Memory B cell (primary cell): ENCODE measurements at places on chromosomes 1 and 21.
A peak's percentile ranks its signal among the peaks of the same experiment; 100 is the strongest.

DNA sequence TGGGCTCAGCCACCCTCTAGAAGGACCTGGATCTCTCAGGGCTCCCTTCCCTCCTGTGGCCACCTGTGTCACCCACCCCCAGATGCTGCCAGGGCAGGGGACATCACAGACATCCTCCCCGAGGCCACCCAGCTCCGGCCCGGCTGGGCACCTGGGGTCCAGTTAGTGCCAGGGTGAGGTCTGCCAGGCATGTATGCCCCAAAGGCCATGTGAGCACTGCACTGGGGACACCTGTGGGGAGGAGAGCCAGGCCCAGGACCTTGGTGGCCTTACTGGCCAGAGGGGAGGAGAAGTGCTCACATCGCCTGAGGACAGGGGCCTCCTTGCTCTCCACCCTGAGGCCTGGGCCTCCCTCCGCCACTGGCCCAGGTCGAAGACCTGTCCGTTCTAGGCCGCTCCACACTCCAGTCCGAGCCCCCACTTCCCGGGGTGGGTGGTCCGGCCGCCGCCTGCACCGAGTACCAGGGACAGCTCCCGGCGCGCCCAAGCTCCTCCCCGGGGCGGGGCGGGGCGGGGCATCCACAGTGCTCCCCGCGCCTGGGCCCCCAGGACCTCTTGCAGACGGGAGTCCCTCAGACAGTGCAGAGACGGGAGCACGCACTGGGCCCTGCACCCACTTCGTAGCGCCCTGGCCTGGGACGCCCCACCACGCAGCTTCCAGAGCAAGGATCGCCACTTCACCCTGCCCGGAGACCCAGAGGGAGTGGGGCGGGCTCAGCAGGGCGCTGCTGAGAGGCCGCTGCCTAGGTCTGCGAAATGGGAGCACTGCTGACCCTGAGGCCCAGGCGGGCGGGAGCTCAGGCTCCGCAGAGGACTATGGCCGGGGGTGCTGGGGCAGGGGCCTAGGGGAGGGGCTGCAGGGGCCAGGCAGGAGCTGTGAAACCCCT lies 34.3 kb upstream of the CCDC27 start:
- peaks cover 11% of the 10 kb centered on the region for H3K27me3 ChIP-seq
- no peak overlapping the region for H3K4me3 ChIP-seq
- H3K27ac ChIP-seq = no peak overlapping the region
- H3K36me3 ChIP-seq = no peaks in the 10 kb centered on the region
- H3K4me1 ChIP-seq = peaks cover 2% of the 10 kb centered on the region

DNA sequence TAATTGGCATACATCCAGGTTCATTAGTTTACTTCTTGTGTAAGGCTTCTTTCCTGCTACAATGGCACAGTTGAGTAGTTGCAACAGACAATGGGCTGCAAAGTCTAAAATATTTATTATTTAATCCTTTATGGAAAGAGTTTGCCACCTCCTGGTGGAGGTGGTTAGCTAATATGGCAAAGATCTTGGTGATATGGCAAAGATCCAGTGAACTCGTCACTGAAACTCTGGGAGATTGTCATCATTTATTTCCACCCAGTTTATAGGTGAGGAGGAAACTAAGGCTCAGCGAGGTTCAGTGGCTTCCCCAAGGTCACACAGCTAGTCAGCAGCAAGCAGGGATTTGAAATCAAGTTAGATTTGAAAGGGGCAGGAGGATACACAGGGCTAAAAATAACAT lies 16.1 kb upstream of the IFFO2 start:
- no peaks in the 10 kb centered on the region for H3K36me3 ChIP-seq
- no peak overlapping the region for H3K27ac ChIP-seq
- H3K27me3 ChIP-seq = peaks cover 17% of the 10 kb centered on the region
- H3K4me3 ChIP-seq = no peak overlapping the region

DNA sequence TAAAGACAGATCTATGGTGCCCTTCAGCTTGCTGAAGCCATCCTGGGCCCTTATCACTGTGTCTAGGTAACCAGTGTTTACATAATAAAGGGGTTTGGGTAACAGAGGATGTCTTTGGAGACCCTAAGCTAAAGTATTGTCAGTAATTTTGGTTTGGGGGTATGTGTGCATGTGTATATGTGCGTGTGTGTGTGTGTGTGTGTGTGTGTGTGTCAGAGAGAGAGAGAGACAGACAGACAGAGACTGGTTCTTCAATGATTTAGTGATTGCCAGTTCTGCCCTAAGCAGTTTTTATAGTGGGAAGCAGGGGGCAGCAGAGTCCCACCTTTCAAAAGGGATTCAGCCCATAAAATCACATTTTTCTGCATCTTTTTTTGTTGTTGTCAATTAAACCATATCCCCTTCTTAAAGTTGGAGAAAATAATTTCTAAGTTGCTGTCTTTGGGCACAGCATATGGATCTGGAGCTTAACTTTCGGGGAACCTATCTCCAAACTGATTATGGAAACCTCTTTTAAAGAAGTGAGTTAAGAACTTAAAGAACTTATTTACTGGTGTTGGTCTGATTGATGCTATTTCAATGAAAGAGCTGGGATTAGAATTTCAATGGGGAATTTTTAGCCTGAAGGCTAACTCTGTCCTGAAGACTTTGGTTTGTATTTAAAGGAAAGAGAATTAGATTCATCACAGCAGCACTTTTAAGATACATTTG lies 51.1 kb downstream of the ZNF326 start:
- H3K4me3 ChIP-seq = no peak overlapping the region
- peaks cover 4% of the 10 kb centered on the region for H3K27me3 ChIP-seq
- no peaks in the 10 kb centered on the region for H3K36me3 ChIP-seq
- DNase-seq = no peak
- H3K4me1 ChIP-seq = peaks cover 2% of the 10 kb centered on the region

DNA sequence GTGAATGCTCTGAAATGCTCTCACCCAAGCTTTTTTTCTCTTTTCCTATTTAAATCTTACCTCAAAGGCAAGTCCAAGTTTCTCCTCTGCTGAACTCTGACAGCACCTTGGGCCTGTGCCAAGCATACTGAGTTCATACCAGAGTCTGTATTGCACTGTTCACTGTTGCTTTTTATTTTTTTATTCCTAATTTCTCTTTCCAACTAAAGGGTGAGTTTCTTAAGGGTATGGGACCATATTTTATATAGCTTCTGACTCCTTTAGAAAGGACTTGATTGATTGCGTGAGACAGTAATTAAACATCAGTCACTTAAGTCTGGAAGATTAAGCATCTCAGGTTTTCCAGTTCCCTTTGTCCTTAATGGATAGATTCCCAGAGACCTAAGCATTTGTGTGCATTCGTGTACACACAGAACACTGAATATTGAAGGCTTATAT lies 69.9 kb downstream of the CACHD1 start:
- H3K4me3 ChIP-seq = no peak overlapping the region
- no peak for DNase-seq
- H3K27ac ChIP-seq = no peak overlapping the region
- peaks cover 4% of the 10 kb centered on the region for H3K27me3 ChIP-seq
- no peaks in the 10 kb centered on the region for H3K36me3 ChIP-seq
- no peaks in the 10 kb centered on the region for H3K4me1 ChIP-seq

GRCh38 chr1:185408700-185409270 lies 91.7 kb upstream of the IVNS1ABP start:
- peaks cover 2% of the 10 kb centered on the region for H3K36me3 ChIP-seq
- peaks cover 2% of the 10 kb centered on the region for H3K27me3 ChIP-seq
- no peak for DNase-seq
- peaks cover 26% of the 10 kb centered on the region for H3K4me1 ChIP-seq
- H3K4me3 ChIP-seq = peak overlapping the region; percentile 69

GRCh38 chr1:6171548-6172124 lies 8.5 kb downstream of the CHD5 start:
- no peaks in the 10 kb centered on the region for H3K4me1 ChIP-seq
- peaks cover 8% of the 10 kb centered on the region for H3K27me3 ChIP-seq
- no peak for DNase-seq

DNA sequence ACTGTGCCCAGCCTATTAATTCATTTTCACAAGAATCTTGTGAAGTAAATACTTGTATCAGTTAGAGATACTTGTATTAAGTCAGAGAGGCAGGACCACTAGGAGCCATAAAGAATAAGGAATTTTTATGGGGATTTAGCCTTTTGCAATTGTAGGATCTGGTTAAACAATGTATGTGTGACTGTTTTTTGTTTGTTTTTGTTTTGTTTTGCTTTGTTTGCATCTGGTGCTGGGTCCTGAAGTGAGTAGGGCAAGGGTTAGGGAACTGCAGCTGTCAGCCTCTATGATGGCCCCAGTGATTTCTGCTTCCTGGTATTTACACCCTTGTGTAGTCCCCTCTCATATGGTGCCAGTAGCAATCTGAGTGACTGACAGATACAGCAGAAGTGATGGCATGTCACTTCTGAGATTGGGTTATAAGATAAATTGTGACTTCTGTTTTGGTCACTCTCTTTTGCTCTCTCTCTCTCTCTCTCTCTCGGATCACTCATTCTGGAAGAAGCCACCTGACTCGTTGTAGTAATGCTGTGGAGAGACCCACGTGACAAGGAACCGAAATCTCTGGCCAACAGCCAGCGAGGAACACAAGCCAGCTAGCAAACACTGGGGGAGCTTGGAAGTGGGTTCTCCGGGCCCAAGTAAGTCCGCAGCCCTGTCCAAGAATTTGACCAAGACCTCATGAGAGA lies 96.2 kb upstream of the MARK1 start:
- DNase-seq = no peak
- no peak overlapping the region for H3K27ac ChIP-seq
- no peaks in the 10 kb centered on the region for H3K36me3 ChIP-seq
- H3K27me3 ChIP-seq = peaks cover 11% of the 10 kb centered on the region

DNA sequence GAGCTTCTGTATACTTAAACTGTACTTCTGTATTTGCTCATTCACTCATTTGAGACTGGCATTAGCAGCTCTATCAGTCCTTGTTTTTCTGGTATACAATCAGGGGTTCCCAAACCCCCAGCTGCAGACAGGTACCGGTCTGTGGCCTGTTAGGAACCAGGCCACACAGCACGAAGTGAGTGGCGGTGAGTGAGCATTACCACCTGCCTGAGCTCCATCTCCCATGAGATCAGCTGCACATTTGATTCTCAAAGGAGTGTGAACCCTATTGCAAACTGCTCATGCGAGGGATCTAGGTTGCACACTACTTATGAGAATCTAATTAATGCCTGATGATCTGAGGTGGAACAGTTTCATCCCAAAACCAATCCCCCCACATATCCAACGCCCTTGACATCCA lies 18.2 kb upstream of the NUF2 start:
- H3K27me3 ChIP-seq = no peaks in the 10 kb centered on the region
- no peak overlapping the region for H3K4me3 ChIP-seq
- no peaks in the 10 kb centered on the region for H3K4me1 ChIP-seq
- no peak for DNase-seq
- peaks cover 34% of the 10 kb centered on the region for H3K36me3 ChIP-seq
- no peak overlapping the region for H3K27ac ChIP-seq

- peaks cover 10% of the 10 kb centered on the region for H3K27me3 ChIP-seq
- no peaks in the 10 kb centered on the region for H3K36me3 ChIP-seq
- H3K4me1 ChIP-seq = peaks cover 2% of the 10 kb centered on the region
- H3K27ac ChIP-seq = no peak overlapping the region
- H3K4me3 ChIP-seq = no peak overlapping the region
- no peak for DNase-seq
These were observed 30.9 kb downstream of the PDE9A start for GRCh38 chr21:42684109-42684916.

GRCh38 chr1:15949453-15950245 lies 26.3 kb downstream of the ZBTB17 start:
- H3K36me3 ChIP-seq = peaks cover 10% of the 10 kb centered on the region
- peak overlapping the region; percentile 77 for H3K4me3 ChIP-seq
- peaks cover 62% of the 10 kb centered on the region for H3K4me1 ChIP-seq
- H3K27me3 ChIP-seq = no peaks in the 10 kb centered on the region
- DNase-seq = peak; percentile 84

- DNase-seq = no peak
- no peaks in the 10 kb centered on the region for H3K4me1 ChIP-seq
- H3K36me3 ChIP-seq = peaks cover 5% of the 10 kb centered on the region
- no peaks in the 10 kb centered on the region for H3K27me3 ChIP-seq
These were observed 804.6 kb upstream of the ADGRL4 start for GRCh38 chr1:79811173-79811572.

GRCh38 chr1:46761740-46762139 lies 37.1 kb upstream of the CYP4B1 start:
- no peaks in the 10 kb centered on the region for H3K36me3 ChIP-seq
- no peaks in the 10 kb centered on the region for H3K4me1 ChIP-seq
- no peak for DNase-seq
- H3K27me3 ChIP-seq = peaks cover 18% of the 10 kb centered on the region

DNA sequence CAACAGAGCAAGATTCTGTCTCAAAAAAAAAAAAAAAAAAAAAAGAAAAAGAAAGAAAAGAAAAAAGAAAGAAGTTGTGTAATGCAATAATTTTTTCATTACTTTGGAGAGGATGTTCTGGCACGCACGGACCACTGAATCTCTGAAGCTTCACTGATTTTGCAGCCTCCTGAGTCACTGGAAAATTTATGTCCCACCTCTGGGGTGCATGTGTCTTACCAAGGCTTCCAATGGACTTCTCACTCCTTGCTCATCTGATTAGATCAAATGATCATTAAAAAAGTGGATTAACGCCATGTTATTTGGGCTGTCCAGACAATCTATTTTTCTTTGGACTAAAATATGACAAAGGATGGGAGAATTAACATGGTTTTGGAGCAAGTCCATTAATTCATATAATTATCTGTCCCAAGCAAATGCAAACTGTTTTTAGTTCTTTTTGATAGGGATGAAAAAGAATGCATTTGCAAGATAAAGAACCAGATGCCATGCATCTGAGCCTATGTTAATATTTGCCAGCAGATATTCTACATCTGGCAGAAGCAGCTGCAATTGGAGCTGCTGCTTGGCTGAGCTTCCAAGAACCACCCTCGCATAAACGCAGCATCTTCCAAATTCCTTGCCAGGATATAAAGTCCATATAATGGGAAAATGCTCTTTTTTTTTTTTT lies 10.1 kb upstream of the MAP1LC3C start:
- H3K27ac ChIP-seq = no peak overlapping the region
- H3K27me3 ChIP-seq = peaks cover 5% of the 10 kb centered on the region
- no peak for DNase-seq
- no peaks in the 10 kb centered on the region for H3K4me1 ChIP-seq

DNA sequence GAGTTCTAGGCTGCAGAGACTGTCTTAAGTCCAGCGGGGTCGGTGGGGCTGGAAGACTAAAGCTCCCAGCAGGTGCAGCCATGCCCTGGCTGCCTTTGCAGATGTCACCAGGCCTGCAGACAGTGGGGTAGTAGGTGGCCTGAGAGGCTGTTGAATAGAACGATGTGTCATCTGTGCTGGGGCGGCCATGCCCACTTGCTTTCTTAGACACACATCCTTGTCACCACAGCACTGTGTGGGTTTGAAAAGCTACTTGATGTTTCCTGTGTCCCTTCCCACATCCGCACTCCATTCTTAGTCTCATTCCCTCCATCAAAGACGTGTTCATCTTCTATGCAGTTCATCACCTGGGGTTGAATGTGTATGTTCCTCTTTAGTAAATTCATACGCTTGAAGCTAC lies 184.5 kb upstream of the TMEM51 start:
- no peak for DNase-seq
- H3K4me1 ChIP-seq = no peaks in the 10 kb centered on the region
- H3K36me3 ChIP-seq = peaks cover 2% of the 10 kb centered on the region
- H3K4me3 ChIP-seq = no peak overlapping the region
